NCI-H526 treated with DMSO at 0.1 percent for 48 hours (cell line): ENCODE measurements at places on chromosomes 16 and 17.

- no peak for DNase-seq
Observed at GRCh38 chr16:53153130-53153529, 98.3 kb downstream of the CHD9 start.

DNA sequence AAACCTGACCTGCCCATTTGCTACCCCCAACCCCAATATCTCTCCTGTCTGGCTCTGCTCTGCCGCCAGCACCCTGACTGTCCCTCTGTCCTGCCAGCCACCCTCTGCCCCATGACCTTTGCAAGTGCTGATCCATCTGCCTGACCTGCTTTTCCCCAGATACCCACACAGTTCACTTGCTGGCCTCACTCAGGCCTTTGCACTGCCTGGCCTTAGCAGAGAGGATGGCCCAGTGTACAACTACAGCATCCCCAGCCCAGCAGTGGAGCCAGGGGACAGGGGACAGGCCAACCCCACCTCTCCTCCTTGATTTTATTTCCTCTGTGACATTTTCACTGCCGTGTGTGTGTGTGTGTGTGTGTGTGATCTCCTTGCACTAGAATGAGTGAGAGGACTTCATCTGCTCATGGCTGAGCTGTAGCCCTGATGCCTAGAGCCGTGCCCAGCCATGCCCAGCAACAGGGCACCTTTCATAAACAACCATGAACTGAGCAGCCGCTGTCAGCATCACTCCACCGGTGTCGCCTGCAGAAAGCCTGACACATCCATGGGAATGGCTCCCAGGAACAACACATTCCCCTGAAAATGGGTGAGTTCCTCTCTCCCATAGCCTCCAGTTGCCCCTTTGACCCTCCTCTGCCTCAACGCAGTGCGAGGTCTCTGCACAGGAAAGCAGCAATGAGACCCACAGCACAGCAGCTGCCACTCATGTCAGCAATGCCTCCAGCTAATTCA lies 36.0 kb upstream of the RBFOX3 start:
- no peak for DNase-seq

GRCh38 chr16:61042737-61043136 lies 993.5 kb downstream of the CDH8 start:
- DNase-seq = no peak

DNA sequence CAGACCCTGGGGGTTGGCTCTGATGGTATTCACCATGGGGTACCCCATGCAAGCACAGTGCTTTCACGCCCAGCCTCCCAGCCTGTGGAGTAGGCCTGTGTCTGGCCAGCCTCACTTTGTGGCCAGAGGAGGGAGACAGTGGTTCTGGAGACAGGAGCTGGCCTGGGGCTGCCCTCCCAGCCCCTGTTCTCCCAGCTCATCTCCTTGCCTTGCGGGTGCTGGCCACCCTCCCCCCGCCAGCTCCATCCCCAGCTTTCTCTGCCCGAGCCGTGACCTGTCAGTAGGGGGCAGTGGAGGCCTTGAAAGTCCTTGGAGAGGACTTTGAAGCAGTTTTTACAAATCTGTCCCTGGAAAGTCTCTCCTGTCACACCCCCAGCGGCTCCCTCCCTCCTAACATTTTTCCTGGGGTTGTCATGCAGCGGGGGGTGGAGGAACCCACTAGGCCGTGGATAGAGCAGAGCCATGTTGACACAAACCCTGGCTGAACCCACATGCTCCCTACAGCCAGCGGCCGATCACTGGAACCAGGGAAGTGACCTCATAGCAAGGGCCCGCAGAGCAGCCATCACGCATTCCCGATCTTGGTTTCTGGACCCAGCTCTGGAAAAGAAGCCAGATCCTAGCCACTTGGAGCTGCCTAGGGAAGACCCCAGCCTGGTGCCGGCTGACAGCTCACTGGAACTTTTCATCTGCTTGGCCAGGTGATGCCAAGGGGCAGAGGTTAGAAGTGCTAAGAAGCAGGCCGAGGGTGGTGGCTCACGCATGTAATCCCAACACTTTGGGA lies 289.4 kb downstream of the SEC14L1 start:
- DNase-seq = no peak

- DNase-seq = no peak
Observed at GRCh38 chr16:11682655-11683096, 14.4 kb downstream of the SNN start.

DNA sequence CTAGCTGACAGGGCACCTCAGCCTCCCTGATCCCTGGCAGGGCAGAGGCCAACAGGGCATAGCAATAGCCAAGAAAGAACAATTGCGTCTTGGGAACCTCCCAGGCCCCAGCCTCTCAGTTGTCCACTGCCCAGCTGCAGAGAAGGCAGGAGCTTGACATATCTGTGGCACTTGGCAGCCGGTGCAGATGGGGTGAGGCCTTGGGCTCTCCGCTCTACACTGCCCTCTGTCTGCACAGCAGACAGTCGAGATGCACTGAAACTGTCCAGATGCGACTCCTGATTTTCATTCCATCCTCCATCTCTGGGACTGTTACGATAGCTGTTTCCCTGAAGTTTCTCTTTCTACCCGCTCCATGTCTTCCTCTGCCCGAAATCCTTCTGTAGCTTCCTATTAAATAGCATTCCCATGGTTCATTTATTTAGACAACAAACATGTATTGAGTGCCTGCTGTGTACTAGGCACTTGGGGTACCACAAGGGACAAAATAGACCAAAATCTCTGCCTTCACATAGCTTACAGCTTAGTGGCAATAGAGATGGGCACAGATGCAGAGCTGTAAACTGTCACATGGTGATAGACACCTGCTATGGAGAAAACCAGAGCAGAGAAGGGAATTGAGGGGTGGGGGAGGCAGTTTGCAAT lies 3.3 kb downstream of the POLR3E start:
- DNase-seq = no peak

- DNase-seq = no peak
Observed at GRCh38 chr16:4846503-4846900, 586 bp downstream of the GLYR1 start.

GRCh38 chr16:89596957-89597649 lies 16.3 kb upstream of the DPEP1 start:
- no peak for DNase-seq

DNA sequence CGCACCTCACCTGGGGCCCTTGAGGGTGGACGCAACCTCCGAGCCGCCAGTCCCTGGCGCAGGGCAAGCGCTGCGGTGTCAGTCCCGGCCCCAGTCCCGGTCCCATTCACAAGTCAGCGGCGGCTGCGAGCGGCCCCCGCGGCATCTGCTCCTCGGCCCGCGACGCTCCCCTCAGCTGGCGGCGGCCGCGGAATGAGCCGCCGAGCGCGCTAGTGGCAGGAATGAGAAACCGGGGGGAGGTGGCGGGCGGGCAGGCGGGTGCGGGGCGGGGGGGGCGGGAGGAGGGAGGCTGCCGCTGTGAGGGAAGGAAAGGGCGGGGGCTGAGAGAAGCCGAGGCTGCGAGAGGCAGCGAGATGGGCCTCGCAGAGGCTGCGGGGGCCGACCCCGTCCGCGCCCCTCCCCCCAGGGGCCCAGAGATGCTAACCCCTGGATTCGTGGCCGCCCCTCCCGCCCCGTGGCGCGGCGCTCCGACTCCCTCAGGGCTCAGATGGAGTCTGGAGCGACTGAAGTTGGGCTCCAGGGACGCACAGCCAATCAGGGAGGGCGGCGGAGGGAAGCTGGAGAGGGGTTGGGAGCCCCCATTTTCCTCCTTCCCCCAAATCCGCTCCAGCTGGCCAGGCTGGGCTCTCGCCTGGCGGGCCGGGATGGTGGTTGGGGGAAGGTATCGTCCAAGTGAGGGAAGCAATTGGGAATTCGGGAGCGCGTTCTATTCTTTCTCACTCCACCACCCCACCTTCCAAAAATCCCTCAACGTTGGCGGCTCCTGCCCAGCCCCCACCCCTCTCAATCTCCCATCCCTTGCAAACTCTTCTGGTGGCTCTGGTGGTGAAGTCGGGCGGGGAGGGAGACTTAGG lies at the start of gene CDH11:
TSS of gene CDH11 (minus strand) at position 194 of the 854 bp plus-strand sequence. CDS start 117,194 bp downstream, outside the sequence.
- DNase-seq = no peak

DNA sequence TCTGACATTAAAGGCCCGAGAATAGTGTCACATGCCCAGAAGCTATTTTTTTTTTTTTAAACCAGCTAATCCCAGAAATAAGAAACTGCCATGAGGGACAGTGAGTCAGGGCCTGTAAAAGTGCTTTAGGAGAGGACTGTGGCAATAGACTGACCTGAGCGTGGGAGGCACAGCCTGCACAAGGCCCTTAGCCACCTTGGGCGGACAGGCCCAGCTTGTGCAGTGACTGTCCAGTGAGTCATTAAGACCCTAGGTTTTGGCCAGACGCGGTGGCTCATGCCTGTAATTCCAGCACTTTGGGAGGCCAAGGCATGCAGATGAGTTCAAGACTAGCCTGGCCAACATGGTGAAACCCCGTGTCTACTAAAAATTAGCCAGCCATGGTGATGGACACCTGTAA lies 343.0 kb upstream of the ZFHX3 start:
- no peak for DNase-seq

DNA sequence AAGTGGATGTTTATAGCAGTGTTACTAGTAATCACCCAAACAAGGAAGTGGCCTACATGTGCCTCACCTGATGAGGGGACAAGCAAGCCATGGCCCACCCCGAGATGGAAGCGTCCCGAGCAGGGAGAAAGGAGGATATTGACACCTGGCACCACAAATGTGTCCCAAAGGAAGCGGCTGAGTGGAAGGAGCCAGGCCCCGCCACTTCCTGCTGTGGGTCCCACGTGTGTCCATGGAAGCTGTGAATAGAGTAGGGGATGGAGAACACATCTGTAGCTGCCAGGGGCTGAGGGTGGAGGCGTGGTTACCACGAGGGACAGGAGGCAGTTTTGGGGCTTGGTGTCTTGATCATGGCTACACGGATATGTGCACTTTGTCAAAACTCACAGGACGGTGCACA lies 49.2 kb downstream of the KCNJ12 start:
- no peak for DNase-seq

- no peak for DNase-seq
Observed at GRCh38 chr16:46720619-46721018, 27.5 kb downstream of the MYLK3 start.
